LHCN-M2 (cell line): ENCODE measurements at places on chromosomes 7 and 10. TPM values are rescaled to one million over a fixed set of nuclear protein-coding genes. Genes with fewer than 3 reads are reported as not detected.

- DNase-seq, result no peak
Observed at GRCh38 chr7:11315666-11316258, 342.1 kb downstream of the PHF14 start.

DNA sequence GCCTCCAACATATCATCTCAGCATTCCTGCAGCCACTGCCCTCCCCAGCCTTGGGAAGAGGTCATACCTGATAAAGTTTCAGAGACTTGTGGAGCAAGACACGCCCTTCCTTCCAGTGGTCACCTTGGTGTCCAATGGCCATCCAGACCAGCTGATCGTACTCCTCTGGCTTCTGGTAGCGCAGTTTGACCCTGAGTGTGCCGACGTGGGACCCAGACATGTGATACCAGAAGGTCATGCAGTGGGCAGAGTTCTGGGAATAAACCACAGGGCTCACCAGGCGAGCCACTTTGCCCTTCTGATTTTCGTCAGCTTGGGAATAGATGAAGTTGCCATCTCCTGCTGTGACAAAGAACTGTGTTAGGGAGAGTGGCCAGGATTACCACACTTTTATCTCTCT is 148.3 kb downstream of the NRP1 start:
- DNase-seq, result no peak

Gene GPR37
- not detected in 2 replicates for total RNA-seq

DNA sequence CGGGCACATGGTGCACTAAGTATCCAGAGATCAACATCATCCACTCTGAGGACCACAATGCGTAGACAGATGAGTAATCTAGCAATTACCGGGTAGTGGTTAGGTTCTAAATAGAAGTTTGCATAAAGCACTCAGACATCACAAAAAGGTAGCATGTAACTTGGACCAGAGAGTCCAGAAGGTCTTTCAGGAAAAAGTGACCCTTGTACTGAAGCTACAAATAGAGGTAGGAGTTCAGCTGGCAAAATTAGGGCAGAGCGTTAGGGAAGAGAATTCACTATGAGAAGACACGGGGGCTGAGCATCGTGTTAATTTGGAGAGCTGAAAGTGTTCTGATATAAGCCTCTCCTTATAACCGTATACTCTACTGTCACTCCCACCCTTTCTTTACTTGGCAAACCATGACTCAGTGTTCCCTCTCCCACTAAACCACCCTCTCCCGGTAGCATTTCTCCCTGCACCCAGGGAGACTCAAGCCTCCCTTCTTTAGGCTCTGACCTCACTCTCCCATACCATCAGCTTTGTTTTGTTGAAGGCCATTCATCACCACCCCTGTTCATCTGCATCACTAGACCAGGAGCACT is 222.2 kb upstream of the FZD1 start:
- no peak for DNase-seq

Gene H2BK1
- not detected in 2 replicates for total RNA-seq

DNA sequence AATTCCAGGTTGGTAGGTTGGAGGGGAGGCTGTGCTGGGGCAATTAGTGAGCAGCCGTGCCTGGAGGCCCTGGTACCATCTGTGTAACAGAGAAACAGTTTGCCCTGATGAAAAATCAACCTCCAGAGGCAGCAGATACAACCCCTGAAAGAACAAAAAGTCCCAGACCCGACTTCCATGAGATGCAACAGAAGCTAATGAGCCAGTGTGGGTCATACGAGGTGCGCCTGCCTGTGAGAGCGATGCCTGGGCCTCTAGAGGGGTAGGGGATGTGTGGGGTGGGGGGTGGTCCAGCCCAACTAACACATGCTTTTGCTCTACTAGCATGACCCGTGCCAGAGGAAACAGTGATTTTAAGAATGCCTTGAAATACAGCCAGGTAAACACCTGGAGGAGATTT is 39.3 kb downstream of the CELF2 start:
- DNase-seq, result no peak

DNA sequence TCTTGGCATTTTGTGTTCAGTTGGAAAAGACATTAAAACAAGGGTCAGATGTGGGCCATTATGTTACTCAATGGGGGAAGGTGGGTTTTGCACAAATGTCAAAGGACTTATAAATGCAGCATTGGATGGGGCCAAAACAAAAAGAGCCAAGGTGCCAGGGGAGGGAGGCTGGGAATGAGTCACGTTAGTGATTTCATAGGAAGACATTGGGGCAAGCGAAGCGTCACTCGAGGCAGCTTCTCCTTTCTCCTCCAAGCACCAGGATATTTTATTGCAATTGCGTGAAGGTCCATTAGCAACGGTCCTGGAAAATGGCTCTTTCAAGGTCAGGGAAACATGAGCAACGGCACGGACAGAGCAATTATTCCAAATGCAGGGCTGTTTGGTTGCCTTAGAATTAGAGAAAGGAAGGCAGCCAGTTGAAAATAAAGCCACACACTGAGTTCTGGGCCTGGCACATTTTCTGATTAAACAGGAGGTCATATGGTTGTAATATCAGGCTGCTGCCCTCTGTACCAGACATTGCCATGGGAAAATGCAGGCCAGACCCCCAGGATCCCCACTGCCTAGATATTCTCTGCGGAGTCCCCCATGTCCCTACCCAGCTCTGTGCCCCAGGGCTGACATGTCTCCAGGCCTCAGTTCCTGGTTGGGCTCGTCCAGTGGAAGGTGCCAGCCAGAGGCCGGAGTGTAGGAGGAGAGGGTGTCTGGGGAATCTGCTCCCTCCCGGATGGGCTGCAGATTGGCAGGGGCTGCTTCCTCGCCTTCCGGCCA is 63.3 kb upstream of the NANOS1 start:
- no peak for DNase-seq

DNA sequence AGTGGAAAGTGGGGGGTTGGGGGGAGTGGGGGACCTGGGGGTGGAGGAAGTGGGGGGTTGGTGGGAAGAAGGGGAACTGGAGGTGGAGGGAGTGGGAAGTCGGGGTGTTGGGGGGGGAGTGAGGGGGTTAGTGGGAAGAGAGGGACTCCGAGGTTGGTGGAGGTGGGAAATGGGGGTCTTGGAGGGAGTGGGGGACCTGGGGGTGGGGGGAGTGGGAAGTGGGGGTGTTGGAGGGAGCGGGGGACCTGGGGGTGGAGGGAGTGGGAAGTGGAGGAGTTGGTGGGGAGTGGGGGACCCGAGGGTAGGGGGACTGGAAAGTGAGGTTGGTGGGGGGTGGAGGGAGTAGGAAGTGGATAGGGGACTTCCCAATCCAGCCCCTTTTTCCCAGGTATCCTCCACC is 906 bp upstream of the MMD2 start:
- no peak for DNase-seq

GRCh38 chr10:118827466-118828155 is 72.8 kb upstream of the CACUL1 start:
- no peak for DNase-seq

Gene TMEM196
- total RNA-seq, result not detected in 2 replicates

DNA sequence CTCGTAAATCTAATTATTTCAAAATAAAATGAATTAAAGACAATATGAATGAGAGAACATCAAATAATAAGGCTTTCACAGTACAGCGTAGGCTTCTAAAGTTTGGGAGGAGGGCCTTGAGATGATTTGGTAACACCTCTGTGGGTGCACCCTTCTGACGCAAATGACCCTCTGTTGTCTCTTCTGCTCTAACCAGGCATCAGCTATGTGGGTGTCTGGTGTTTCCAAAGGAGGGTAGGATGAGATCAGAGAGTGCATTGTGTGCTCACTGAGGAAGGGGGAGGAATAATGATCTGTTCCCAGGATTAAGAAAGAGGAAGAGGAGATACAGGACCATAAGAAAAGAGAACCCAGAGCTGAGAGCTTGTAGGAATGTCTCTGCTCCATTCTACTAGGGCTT is 420.4 kb downstream of the SDK1 start:
- DNase-seq, result no peak

DNA sequence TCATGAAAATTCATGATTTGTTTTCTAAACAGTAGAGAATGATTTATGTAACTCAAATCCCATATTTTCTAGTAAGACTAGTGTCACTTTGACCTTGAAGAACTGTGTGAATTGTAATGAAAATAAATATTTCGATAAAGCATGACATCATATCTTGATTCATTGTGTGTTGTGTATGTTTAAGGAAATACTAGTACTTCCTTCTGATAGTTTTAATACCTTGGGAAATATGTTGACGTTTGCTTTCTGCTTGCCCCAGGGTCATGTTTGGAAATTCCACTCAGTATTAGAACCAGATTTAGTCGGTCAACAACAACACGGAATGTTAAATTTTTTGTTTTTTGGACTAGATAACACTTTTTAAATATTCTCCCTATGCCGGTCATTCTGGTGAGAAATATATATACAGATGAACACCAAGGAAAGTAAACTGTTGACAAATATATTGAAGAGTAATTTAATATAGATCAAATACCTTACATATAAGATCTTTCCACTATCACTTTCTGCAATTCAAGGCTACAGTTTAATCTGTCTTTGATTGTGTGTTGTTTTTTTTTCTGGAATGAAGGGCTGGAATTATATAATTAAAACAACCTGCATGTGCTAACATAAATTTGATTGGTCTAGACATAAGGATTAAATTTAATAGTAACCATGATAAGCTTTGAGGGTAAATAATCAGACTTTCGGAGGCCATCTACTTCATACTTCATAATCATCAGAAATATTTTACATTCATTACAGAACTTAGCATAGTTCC is 126.2 kb downstream of the MDFIC start:
- DNase-seq, result no peak

DNA sequence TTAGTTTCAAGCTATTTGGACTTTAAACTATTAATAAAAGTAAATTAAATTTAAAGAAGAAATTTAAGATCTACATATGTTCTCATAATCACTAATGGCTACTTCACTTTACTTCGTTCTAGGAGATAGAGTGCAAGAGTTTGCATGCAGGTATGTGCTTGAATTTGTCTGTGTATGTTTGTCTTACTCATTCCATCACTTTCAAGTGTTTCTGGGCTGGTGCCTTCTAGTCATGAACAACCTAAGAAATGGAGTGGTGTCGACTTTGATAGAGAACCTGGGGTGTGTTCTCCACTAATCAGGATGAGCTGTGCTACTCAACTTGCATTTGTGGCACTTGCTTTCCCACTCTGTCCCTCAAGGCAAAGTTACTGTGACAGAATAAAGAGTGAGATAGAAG is 169.9 kb downstream of the KCND2 start:
- no peak for DNase-seq

GRCh38 chr10:52379287-52379686 is 65.2 kb downstream of the DKK1 start:
- no peak for DNase-seq

DNA sequence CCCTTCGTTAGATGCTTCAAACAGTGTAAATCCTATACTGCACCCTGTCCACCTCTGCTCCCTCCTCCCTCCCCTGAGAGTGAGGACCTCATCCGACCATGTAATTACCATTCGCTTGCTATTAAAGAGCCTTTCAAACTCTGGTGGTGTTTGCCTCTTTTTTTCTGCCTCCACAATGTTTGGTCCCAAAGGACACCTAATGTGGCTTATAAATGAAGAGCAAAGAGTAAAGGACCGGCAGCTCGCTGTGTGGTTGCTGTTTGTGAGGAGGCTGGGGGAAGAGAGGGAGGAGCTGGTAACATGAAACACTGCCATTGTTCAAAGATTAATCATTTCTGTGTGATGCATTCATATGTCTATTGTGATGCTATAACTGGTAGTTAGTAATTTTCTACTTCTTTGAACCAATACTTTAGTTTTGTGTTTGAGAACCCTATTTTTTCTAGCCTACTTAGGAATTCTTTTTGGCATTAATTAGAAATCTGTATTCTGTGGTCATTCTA is 27.9 kb downstream of the MTURN start:
- DNase-seq, result peak; percentile 89

Gene RABGEF1
- 44.5 and 58.3 TPM in 2 replicates for total RNA-seq

GRCh38 chr7:1478480-1478879 is 19.2 kb upstream of the MICALL2 start:
- no peak for DNase-seq

Gene CCAR1
- total RNA-seq, result 47.3 and 60.3 TPM in 2 replicates

DNA sequence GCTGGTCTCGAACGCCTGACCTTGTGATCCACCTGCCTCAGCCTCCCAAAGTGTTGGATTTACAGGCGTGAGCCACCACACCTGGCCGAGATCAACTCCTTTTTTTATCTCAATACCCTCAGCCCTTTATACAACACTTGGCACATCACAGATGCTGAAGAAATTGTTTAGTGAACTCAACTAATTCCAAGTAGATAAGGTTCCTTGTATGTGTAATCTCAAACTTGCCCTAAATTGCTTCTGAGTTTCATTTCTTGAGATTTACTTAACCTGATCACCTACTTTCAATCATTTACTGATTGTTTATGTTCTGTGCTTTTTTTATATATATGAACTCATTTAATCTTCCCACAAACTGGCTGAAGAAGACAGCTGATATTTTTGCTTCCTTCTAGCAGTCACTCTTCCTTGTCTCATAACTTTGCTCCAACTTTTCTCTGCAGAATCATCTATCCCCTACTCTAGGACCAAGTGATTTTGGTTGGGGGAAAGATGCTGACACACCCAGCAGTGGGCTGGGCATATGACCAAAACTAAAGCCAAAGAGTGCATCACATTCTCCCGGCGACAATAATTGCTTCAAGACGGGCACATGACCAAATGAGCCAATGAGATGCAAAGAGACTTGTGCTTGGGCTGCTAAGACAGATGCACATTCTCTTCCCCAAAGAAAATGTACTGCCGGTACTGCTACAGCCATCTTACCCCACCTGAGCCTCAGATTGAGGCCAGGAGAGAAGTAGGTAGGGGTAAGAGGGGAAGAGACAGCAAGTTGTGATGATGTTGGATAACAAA is 40.3 kb upstream of the ARID5B start:
- DNase-seq, result no peak

GRCh38 chr7:66634816-66635215 is 6.1 kb downstream of the KCTD7 start:
- no peak for DNase-seq

- DNase-seq, result no peak
Observed at GRCh38 chr7:150357771-150358427, 10.7 kb upstream of the REPIN1 start.

Gene PGAM2
- not detected in 2 replicates for total RNA-seq
